Activated T-helper 1 cell treated with anti-CD3 and anti-CD28 coated beads, Interleukin-2, amount 50 U/mL, for 16 hours (primary cell): ENCODE measurements at places on chromosomes 7 and 10.

GRCh38 chr7:111942450-111943081 is 263.6 kb downstream of the DOCK4 start:
- no peak for DNase-seq

DNA sequence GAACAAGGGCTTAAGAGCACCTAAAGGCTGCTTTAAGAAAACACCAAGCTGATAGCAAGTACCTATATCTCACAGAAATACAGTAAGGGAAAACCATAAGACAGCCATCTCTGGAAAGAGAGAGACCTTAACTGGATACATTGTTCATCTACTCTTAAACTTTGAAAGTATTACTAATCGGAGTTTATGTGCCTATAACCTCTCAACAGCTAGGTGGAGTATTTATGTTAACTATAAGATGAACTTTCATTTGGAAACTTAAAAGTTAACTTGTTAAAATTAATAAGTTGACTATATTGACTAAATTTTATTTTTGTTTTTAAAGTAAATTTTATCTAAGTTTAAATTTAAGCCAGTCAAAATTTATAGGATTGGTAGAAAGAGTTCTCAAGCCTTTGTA is 90.6 kb downstream of the USP6NL start:
- DNase-seq = no peak

GRCh38 chr10:121262774-121263430 is 335.3 kb downstream of the FGFR2 start:
- DNase-seq = no peak

DNA sequence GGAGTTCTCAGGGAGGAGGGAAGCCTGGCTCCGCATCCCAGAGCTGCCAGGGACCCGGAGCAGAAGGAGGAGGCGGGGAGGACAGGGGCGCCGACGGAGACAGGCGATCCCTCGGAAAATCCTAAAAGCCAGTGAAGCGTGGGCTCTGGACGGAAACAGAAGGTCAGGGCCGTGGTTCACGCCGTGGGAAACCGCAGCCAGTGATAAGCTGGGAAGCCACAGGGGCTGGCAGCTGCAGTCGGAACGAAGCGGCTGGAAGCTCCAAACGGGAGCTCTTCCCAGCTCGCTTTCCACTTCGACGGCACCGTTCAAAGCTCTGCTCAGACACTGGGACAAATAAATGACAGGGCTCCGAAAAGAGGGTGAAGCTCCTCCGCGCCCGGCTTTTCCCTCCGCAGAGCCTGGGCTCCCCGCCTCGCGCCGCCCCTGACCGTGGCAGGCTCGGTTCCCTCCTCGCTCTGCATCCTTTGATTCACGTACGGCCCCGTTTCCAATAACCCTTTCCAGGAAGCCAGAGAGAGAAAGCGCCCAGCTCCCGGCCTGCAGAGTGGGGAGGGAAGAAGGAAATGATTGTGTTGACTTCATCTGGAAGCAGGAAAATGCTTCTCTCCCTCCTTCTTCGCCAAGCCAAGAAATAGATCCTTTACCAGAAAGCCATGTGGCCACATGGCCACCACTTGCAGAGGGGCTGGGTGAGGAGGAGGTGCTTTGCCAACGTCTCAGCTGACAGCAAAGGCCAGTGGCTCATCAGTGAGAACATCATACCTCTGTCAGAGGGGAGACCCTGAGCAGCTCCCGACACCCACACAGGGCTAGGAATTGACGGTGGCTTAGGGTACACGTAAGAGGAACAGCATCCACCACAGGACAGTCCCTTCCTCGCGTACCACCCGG is 57.4 kb downstream of the ADRB1 start:
- no peak for DNase-seq

DNA sequence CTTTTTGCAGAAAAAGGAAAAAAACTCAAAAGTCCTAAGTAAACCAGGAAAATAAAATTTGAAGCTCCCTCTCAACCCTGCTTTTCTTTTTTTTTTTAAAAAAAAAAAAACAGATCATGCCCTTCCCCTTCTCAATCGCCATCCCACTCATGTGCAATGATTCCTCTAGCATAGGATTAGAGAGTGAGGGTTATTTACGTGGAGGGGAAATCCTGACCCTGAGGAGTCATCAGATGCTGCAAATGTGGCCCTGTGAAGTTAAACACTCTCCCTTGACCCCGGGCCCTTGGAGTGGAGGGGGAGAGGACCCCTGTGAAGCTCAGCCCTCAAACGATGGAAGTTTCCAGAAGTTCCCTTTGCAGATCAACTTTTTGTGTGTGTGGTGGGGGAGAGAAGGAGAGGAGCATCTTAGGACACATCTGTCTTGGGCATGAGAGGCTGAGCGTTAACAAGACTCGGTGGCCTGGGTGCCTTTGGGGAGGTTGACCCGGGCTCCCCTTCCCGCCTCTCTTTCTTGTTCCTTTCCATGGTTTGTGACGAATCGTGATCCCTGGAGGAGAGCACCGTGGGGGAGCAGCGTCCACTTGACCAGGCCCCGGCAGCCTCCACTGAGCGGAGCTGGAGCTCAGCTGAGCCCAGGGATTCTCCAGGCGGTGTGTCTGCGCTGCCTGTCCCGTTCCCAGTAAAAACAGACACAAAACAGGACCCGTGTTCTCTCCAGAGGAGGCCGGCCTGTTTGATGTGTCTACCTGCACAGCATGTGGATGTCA is 1.5 kb upstream of the SHH start:
- DNase-seq = no peak

DNA sequence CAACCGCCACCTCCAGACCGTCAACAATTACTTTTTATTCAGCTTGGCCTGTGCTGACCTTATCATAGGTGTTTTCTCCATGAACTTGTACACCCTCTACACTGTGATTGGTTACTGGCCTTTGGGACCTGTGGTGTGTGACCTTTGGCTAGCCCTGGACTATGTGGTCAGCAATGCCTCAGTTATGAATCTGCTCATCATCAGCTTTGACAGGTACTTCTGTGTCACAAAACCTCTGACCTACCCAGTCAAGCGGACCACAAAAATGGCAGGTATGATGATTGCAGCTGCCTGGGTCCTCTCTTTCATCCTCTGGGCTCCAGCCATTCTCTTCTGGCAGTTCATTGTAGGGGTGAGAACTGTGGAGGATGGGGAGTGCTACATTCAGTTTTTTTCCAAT is 146.6 kb downstream of the CHRM2 start:
- DNase-seq = no peak

- DNase-seq = no peak
Measured at GRCh38 chr10:4686644-4686996, 139.4 kb upstream of the AKR1E2 start.

GRCh38 chr10:117421985-117422384 is 46.7 kb upstream of the PDZD8 start:
- no peak for DNase-seq

DNA sequence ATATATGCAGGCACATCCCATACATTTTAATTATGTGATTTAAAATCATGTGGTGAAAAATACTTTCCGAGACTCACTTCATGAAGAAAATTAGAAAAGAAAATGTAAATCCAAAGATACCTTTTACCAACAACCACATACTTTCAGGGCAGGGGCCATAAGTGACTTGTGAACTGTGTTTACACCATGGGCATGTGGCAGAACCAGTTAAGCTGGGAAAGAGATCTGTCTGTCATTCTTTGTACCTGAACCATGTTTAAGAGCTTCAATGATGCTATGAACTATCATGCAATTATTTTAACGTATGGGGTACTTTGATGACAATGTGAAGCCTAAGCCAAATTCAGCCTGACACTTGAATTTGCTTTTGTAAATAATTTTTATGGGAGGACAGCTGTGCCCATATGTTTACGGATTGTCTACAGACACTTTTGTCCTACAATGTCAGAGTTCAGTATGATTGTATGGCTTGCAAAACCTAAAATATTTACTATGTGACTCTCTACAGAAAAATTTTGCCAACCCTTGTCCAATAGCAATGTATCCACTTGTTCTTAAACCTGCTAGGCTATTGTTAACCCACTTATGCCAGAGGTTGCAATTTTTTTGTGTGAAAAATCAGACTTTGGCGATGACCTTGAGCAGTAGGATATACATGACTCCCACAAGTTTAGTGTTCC is 654.6 kb downstream of the TNS3 start:
- DNase-seq = no peak

DNA sequence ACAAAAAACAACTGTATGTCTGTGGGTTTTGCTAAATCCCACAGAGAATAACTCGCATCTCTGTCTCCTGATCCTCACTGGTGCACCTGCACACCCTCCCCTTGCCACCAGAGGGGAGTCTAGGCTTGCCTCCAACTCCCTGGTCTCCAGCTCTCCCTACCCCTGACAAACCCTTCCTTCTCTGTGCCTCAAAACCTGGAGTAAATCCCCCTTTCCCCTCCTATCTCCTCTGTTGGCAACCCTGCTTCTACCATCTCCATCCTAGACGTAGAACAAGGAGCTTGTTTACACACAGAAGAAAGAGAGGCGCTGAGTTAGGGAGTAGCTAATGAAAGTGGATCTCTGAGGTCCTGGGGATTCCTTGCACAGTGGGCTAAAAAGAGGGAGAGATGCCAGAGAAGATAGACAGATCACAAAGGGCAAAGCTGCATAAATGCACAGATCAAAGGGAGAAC is 6.0 kb downstream of the MBLAC1 start:
- DNase-seq = no peak

GRCh38 chr10:132475086-132475485 is 62.5 kb upstream of the INPP5A start:
- no peak for DNase-seq

DNA sequence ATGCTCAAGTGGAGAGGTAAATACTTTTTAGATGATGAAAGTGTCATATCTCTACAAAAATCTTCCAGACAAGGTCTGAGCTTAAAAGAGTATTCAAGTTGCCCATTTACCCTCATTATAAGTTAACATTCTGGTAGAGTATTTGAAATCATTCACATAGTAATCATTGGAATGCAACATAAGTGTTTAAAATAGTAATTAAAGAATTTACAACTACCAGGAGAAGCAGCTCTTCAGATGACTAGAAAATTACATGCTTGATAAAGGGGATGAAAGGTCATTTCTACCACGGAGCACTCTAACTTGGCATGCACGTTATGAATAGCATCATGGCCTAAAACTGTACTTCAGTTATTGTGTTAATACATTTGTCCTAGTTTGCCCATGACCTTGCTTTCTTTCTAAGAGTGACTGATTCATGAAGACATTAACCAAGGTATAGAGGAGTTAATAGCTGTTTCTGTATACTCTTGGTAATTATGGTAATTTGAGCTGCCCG is 120.0 kb downstream of the SEMA3E start:
- no peak for DNase-seq

- no peak for DNase-seq
Measured at GRCh38 chr10:88983939-88984338, 6.7 kb upstream of the FAS start.

GRCh38 chr10:34147641-34148304 is 667.3 kb downstream of the PARD3 start:
- no peak for DNase-seq
